ENCODE measurements at places on chromosomes 3 and 15.

DNA sequence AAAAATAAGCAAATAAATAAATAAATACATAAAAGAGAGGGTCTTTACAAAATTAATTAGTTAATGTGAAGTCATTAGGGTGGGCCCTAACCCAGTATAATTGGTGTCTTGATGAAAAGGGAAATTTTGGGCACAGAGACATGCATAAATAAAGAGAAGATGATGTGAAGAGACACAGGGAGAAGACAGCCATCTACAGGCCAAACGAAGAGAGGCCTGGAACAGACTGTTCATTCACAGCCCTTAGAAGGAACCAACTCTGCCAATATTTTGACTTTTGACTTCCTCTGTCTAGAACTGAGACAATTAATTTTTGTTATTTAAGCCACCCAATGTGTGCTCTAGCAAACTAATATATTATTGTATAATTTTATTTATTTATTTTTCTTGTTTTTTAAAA lies 29.6 kb upstream of the SELENOK start:
- DNase-seq, result no peak

- no peak for DNase-seq
Measured at GRCh38 chr3:102936511-102937045, 501.8 kb downstream of the ZPLD1 start.

DNA sequence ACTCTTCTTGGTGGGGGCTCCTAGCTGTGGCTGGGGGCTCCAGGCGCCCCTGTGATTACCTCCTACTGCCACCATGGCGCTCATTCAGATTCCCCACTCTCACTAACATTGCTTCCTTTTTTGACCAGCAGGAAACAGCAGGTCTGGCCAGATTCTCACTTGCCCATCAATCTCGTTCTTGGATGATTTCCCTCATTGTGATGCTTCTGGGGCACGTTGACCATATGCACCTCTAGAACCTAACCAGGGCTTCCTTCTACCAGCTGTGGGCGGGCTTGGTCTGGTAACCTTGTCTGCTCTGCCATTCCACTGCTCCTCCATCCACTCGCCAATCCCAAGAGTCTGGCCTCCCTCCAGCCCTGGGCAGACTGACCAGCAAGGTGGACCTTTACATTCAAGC lies 35.9 kb upstream of the PTPN23 start:
- no peak for DNase-seq

- DNase-seq, result no peak
Measured at GRCh38 chr3:5750091-5750490, 562.6 kb downstream of the EDEM1 start.

DNA sequence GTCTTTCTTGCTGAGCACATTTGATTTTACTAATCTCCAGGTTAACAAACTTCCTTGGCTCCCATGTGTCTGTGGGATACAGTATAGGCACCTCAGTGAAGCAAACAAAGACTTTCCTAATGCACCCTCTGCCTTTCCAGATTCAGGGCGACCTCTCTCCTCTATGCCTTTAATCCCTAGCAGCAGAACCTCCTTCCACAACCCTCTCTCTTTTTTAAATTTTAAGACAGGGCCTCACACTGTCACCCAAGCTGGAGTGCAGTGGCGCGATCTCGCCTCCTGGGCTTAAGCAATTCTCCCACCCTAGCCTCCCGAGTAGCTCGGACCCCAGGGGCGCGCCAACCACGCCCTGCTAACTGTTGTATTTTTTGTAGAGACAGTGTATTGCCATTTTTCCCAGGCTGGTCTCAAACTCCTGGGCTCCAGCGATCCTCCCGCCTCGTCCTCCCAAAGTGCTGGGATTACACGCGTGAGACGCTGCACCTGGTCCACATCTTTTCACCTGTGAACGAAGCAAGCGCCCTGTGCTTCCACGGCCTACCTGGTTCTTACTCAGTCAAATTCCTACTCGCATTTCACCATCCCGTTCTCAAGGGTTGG lies 1.7 kb upstream of the HACD3 start:
- no peak for DNase-seq

DNA sequence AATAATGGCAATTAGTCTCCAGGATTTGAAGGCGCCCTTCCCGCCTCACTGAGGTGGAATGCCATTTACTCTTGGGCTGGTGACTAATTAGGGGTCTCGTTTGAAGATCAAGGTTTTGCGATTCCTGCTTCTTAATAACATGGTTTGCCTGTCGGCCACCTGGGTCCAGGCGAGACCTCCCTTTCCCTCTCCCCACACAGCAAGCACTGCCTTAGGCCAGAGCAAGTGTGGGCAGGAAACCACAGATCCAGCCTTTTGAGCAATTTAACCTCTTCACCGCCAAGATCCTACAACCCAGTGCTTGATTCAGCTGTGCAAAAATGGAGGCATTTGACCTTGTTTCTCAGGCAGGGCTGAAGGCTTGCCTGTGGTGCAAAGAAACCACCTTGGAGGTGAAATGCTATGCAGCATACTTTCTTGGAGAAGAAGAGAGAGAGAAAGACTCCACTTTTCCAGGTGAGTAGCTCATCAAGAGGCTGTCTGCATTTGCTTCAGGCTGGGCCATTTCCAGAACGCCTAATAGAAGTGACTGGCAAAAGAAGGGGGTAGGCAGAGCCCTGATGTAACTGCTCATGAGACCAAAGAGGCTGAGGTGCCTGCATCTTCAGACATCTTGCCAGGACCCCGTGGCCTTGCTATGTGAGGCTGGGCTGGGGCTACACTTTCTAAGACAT lies 34.1 kb upstream of the WNT5A start:
- DNase-seq, result no peak

DNA sequence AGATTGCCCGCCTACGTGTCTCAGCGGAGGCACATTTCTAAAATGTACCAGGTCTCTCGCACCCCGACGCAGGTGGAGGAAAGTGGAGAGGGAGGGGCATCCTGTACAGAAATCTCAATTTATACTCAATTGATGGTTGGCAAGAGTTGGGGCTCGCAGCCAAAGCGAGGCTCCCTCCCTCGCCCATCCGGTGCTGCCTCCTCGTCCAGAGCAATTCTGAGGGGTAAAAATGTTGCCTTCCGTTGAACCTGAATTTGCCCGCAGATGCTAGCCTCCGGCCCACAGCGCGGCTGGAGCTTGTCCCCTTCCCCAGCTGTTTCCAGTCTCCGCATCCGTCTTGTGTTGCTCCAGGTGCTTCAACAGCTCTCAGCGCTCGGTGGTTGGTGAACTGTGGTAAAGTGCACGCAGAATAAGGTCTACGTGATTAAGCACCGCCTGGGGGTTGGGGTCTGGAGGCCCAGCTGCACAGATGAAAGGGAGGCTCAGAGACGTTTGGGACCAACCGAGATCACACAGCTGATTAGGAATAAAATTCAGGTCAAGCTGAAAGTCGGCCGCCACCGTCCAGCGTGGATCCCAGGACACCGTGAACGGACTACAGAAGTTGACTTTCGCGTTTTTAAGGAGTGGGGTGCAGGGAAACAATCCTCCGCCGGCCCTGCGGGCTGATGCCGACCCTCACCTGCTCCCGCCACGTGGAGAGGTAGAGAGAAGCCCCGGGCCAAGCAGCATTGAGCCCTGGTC lies 846 bp upstream of the POLG start:
- DNase-seq, result no peak

DNA sequence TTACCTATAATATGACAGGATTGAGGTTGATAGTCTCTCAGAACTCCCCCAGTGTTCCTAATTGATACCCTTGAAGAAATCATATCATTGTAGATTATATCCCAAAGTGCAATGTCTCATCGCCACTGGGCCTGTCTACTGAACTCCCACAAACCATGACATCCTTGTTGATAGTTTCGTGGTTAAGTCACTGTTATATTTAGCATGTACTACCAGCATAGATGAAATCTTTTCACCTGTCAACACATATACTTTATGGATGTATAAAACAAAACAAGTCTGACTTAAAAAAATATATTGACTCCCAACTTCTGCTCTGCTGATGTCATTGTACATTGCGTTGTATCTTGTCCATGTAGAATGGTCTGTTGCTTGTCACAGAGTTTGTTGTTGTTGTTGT lies 128.1 kb downstream of the IQCH start:
- DNase-seq, result no peak

DNA sequence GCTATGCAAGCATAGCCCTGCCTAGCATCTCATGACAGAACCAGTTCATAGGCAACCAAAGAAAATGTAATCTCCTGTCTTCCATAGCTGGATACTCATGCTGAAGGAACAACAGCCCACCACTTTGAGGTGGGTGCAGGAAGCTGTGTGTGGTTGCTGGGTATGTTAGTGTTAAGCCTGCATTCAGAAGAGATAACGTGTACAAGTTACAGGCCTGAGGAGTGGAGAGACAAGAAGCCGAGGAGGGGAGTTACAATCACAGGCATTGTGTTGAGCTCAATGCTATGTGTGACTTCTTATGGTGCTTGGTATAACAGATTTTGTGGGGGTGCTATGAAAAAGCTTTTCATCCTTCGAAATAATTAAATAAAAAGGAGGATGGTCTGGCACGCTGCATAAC lies 42.8 kb upstream of the SECISBP2L start:
- DNase-seq, result no peak

DNA sequence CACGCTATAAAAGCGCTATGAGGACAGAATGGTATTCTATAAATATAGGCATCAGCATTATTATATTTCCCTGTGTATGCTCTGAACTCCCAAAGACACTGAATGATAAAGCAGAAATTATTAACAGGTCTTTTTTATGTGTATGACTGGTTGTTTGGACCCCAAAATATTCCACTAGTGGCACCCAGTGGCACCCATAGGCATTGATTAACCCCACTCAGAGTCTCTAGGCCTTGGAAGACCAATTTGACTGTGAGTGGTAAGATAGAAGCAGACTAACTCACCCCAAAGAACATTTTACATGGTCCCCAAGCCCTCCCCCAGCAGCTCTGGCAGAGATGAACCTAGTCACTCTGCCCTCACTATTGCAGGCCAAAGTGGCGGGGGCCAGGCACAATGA lies 45.4 kb upstream of the UBE2E1 start:
- DNase-seq, result no peak

All from stimulated activated CD8-positive, alpha-beta memory T cell treated with anti-CD3 and anti-CD28 coated beads, Interleukin-4, amount 100 ng/mL, for 1 hour (primary cell).